Type B pancreatic cell (in vitro differentiated cells): ENCODE measurements at places on chromosomes 4 and X.

DNA sequence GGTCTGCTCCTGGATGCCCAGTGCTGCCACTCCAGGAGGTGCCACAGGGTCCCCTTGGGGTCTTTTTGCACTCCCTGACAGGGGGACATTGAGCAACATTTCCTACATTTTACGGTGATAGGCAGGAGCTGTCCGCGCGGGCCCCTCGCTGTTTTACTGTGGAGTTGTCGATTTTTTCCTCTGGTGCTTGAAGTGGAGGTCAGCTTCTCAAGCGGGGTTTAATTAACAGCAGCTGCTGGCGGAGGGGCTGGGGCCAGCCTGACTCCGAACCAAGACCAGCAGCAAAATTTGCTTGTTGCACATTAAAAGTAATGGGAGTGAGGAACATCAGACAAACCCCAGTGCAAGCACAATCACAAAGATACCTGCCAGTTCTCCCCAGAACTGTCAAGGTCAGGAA lies 13.2 kb upstream of the SH3TC1 start:
- DNase-seq: no peak

- no peak for DNase-seq
These were observed 29.5 kb upstream of the XIAP start for GRCh38 chrX:123830309-123830708.

DNA sequence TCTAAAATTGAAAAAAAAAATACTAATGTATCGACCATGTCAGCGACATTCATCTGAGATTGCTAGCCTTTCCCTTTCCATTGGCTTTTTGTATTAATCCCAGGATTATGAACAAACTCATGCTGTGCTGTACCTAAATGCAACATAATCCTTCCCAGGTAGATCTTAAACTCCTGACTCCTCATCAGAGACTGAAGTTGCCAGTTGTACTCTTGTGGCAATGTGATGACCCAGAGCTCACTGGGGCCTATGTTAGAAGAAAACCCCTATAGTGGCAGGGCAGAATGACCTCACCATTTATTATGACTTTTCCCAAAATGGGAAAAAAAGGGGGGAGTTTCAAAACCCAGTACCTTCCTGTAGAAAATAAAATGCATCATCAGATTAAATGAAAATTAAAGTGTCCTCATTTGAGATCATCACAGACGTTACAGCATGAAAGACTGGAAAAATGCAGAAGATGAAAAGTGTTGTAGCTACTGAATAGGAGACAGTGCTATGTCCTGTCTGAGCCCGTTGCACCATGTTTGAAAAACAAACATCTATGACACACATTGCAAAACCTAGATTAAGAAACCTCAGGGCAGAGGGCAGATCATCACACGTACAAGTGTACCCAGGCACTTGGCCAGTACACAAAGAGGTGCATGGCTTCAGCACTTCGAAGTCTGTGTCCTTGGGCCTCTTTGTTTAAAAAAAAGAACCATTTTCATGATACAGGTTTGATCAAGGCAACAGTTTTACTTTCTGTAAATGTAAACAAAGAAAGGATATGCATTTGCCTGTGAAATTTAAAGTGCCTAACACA lies 6.8 kb upstream of the ACSL4 start:
- DNase-seq: no peak

- DNase-seq: no peak
These were observed 29.5 kb downstream of the TAPT1 start for GRCh38 chr4:16196482-16197393.

DNA sequence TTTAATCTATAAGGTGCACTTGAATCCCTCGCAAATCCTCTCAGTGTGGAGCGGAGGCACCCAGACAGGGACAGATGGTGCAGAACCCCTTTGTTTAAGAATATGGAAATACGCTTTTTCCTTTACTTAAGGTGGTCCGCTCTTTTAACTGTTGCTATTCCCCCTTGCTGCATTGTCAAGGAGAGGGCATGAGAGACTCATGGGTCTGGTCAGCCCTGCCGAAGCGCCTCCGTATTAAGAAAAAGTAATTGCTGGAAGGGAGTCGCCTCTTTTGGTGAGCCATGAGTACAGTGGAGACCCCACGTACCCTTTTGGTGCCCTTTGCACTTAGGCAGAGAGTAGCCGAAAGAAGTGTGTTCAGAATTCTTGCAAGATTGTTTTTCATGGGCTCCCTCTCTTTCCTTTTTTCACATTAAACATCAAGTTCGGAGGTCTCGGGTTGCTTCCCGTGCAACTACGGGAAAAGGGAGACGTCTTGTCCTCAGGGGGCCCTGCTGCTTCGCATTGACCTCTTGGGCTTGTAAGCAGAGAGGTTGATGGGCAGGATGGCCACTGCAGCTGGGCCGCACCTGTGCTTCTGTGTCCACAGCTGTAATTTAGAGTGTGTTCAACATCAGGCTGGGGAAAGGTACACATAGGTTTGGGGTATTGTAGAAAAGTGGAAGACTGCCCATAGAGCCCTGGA lies 109.6 kb downstream of the SPRY1 start:
- no peak for DNase-seq

- DNase-seq: no peak
These were observed 445.5 kb upstream of the NDST3 start for GRCh38 chr4:117588771-117589170.

DNA sequence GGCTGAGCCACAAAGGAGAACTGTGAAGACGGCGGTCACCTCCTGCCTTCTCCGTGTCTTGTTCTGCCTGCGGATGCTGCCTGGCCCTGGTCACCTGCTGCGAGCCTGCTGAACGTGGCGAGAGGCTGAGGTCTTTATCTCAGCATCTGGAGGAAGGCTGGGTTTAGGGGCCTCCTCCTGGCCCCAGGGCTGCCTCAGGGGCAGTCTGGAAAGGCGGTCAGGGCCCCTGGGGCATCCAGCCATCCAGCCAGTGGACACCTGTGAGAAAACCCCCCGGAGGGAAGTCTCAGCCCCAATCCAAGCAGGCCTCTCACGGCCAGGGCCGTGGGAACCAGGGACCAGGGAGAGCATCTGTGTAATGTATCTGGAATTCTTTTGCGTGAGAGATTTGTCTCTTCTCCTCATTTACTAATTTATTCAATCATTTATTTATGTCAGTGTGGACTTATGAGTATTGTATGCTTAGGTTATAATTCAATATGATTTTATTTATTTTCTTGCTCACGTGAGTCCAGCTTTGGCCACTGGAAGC lies 11.3 kb downstream of the PDE6B start:
- DNase-seq: no peak

DNA sequence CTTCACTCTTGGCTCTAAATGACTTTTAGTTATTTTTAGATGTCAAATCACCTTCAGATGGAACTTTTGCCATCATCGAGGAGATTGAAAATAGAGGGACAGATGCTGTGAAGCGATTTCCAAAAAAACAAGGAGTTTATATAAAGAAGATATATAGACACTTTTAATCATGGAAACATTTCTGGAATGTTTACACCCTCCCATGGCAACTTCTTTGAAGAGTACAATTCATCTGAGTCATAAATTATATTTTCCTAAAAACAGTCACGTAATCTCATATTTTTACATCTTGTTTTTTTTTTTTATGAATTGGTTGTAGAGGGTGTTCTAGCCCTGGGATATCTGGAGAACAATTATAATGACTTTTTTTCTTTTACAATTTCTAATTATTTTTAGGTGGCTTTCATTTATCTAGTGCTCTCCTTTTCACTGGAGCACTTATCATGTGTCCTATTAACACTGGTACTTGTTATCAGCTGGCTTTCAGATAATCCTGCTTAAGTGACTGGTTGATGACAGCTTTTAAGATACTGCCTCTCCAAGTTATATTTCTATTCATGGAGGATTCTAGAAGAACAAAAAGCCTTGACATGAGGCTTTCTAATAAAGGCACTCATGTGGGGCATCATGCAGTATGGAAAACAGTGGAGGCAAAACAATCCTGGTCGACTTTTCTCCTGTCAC lies 24.9 kb downstream of the PCDH7 start:
- no peak for DNase-seq

DNA sequence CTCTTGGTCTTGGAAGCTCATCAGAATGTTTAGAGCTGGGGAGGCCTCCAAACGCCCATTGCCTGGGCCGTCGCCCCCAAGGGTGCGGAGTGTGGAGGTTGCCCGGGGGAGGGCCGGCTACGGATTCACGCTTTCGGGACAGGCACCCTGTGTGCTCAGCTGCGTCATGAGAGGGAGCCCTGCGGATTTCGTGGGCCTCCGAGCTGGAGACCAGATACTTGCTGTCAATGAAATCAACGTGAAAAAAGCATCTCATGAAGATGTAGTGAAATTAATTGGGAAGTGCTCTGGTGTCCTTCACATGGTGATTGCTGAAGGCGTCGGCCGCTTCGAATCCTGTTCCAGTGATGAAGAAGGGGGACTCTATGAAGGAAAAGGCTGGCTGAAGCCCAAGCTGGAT lies 23.3 kb downstream of the RGS12 start:
- peak; percentile 68 for DNase-seq

DNA sequence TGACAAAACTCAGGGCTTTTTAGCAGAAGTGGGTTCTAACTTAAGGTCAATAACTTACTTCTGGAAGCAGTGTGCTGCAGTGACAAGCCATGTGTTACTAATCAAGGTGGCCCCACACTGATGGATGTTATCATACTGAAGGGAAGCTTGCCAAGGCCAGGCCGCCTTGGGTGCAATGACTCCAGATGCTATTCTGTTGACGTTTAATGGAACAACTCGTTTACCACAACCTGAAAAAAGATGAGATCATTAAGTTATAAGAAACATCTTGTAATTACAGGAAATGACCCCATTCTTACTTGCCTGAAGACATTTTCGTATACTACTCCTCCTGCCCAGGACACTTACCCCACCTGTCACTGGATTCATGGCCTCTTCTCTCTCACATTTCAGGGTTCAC lies 38.9 kb upstream of the TMPRSS11D start:
- DNase-seq: no peak

DNA sequence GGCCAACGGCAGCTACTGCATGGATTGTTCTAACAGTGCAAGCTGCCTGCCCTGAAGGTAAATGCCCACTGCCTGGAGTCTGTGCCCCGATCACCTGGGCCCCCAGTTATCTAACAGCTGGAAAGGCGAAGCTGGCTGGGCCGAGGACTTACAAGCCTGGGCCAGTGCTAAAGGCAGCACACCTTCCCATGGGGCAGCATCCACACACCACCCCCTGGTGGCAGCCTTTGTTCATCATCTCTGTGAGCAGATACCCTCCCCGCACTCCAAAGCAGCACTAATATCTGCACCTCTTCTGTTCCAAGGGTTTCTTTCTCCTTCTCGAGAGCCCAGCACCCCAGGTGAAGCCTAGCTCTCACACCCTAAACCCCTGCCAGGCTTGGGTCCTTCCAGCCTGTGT lies 7.6 kb downstream of the SLC2A9 start:
- no peak for DNase-seq

- no peak for DNase-seq
These were observed 193.8 kb downstream of the BCOR start for GRCh38 chrX:39903937-39904336.

DNA sequence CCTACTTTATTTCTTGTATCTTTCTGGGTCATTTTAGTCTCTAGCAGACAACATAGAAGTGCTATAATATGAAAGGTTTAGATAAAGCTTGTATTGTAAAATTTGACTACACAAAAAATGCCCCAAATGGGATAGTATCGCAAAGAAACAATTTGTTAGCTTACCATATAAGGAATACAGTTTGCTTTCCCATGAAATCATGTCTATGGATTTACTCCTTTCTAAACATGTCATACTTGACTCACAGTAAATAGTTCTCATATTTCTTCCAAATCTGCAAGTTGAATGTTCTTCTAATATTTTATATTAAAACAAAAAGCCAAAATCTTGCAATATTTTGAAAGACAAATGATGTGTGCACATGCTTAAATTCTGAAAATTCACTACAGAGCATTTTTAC lies 103.9 kb downstream of the PPA2 start:
- no peak for DNase-seq

DNA sequence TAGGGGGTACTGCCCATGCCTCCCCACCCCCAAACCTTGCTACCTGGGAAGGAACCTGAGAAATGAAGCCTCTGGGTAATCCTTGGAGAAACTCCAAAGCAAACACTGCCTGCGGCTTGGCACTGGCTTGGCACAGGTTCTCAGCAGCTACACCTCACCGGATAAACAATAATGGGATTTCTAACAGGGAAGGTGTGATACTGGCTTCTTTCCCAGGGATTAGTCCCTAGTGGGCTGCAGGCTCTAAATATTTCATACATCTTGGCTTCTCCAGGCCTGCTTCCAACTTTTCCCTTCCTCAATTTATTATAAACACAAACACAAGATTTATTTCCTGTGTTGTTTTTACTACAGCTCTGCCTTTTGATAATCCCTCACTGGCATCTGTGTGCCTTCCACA lies 12.5 kb downstream of the SEC24D start:
- no peak for DNase-seq

DNA sequence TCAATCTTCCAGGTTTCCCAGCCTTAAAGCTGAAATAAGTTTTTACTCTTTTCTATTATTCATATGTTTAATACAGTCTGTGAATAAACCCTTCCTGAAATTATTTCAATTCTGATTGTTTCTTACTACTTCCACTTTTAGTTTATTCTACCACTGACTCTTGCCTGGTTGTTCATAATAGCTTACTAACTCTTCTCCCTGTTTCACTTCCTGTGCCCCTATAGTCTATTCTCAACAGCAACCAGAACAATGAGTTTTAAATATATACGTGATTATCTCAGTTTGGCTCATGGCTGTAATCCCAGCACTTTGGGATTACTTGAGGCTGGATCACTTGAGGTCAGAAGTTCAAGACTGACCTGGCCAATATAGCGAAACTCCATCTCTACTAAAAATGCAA lies 408.0 kb upstream of the SPOCK3 start:
- DNase-seq: no peak

DNA sequence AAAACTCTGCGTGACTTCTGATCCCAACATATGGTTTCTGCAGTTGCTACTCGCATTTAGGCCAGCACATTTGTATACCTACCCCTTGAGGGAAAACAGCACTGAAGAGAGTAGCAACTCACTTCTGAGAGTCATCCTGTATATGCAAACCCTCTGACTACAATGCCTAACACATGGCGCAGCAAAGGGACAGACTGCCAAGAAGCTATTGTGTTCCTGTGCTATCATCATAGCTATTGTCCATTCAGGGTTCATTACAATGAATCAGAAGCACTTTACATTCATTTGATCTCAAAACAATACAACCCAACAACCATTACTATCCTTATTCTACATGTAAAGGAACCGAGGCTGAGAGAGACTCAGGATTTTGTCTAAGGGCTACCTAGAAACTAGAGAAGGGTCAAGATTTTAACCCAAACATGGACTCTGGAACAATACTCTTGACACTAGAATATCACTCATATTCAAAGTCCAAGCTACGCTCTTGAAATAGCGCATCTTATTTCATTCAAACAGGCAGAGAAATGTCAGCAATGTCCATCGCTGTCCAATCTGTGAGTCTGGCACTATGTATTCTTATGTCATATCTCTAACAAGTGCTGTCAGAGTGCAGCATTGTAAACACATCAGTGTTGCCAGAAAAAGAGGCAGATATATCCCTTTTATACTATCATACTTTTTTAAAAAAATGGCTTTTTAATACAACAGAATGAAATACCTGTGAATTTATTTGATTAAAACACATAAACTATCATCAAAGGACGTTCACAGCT lies 173.6 kb downstream of the CORIN start:
- no peak for DNase-seq

GRCh38 chr4:145583191-145584055 lies 35.8 kb upstream of the MMAA start:
- DNase-seq: no peak

GRCh38 chrX:141278306-141278705 lies 36.0 kb upstream of the SPANXC start:
- DNase-seq: no peak

GRCh38 chrX:13764765-13765164 lies 30.2 kb downstream of the OFD1 start:
- no peak for DNase-seq

GRCh38 chrX:20530406-20530921 lies 263.8 kb upstream of the RPS6KA3 start:
- DNase-seq: no peak

GRCh38 chr4:16687845-16688244 lies 210.6 kb downstream of the LDB2 start:
- no peak for DNase-seq
